ENCODE measurements at places on chromosomes 7 and 10. TPM values are rescaled to one million over a fixed set of nuclear protein-coding genes. Genes with fewer than 3 reads are reported as not detected.

KCNIP2 gene
- not detected for total RNA-seq

ICA1 gene
- total RNA-seq, result not detected

ACADSB gene
- total RNA-seq, result 10.6 TPM

DNA sequence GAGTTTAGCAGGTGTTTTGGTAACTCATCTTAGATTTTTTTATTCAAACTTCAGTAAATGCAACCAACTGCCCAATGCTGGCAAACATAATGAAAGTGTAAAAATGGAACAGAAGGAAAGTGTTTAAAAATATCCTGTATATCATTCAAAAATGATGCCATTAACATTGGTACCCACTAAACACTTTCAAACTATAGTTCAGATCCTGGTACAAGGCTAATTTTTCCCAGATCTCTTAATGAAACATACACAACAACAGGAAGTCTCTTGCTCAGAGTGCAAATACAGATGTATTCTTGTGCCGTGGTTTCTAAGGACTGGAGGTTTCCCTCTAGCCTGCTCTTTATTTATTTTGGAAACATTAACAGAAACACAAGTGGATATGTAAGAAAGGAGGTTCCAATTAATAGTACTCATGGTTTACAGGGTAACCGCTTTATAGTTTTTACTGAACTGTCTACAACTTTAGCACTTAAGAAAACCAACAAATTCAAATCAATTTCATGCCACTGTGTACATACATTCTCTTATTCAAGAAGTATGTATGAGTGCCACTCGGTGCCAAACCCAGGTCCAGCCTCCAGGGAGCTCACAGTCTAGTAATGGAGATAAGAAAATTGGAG is 176.0 kb upstream of the AKR1E2 start:
- H3K27me3 ChIP-seq, result no peaks in the 10 kb centered on the region
- H3K36me3 ChIP-seq, result no peaks in the 10 kb centered on the region
- DNase-seq, result peak; percentile 66
- H3K27ac ChIP-seq, result no peak overlapping the region
- peaks cover 4% of the 10 kb centered on the region for H3K4me1 ChIP-seq

GRCh38 chr10:52170776-52171175 is 143.3 kb upstream of the DKK1 start:
- H3K36me3 ChIP-seq, result no peaks in the 10 kb centered on the region
- H3K4me3 ChIP-seq, result no peak overlapping the region
- no peaks in the 10 kb centered on the region for H3K27me3 ChIP-seq
- H3K4me1 ChIP-seq, result no peaks in the 10 kb centered on the region

GRCh38 chr7:148543-148931 is 43.8 kb upstream of the FAM20C start:
- peaks cover 7% of the 10 kb centered on the region for H3K4me1 ChIP-seq
- DNase-seq, result no peak
- H3K36me3 ChIP-seq, result no peaks in the 10 kb centered on the region
- H3K4me3 ChIP-seq, result peak overlapping the region; percentile 78

GRCh38 chr7:47576031-47576865 is 5.7 kb downstream of the TNS3 start:
- peak overlapping the region; percentile 91 for H3K27ac ChIP-seq
- peaks cover 6% of the 10 kb centered on the region for H3K36me3 ChIP-seq
- H3K4me3 ChIP-seq, result no peak overlapping the region

Data from IMR-90 (cell line).